Occipital lobe (tissue), 3 donors: ENCODE measurements at places on chromosomes 7 and 10.

- DNase-seq, result no peak
These were observed 54.7 kb upstream of the SYPL1 start for GRCh38 chr7:106166651-106167342.

DNA sequence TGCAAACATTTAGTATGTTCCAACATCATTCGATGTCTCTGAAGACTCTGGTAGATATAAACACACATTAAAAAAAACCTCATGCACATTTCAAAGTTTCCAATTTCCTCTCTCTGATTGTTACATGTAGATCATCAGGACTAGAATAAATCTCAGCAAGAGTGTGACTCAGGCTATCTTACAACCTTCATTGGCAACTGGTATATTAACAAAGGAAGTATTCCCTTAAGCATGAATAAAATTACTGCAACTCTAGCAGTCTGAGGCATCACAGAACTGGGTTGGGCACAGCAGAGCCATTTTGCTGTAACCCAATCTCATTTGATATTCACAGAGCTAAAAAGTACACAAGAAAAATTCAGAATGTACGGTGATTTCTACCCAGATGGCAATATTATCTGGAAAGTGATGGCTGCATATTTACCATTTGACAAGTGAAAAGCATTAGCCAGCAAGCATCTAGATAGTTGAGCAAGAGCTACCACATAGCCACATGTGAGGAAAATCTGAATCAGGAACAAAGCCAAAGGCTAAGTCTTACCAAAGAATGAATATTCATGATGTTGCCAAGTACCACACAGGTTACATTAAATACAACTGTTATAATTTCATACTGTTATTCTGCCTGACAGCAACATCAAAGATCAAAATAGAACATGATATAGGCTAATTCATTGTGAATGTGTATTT lies 232.2 kb downstream of the CRPPA start:
- DNase-seq, result no peak

GRCh38 chr10:78808286-78808685 lies 260.5 kb upstream of the ZMIZ1 start:
- no peak for DNase-seq

GRCh38 chr10:126654579-126654978 lies 15.9 kb downstream of the C10orf90 start:
- no peak for DNase-seq

- DNase-seq, result no peak
These were observed 6.5 kb downstream of the ARPC1B start for GRCh38 chr7:99380823-99381663.

DNA sequence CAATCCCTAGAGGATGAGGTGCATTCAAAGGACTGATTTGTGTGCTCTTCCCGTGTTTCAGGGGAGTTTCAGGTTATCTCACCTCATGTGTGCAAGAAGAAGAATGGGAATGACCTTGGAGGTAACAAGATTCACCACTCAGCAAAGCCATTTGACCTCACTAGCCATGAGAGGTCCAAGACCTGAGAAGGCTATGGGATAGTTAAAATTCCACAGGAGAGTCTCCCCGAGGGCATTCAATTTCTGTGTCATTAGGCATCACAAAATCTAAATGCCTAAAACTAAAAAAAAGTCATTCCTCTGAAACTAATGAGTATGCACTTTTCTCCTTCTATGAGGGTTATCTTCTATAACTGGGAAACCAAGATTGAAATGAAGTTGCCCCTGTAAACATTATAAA lies 433.4 kb downstream of the KCNMA1 start:
- no peak for DNase-seq

GRCh38 chr10:132948351-132948750 lies 6.0 kb upstream of the CFAP46 start:
- no peak for DNase-seq

GRCh38 chr7:11077816-11078215 lies 104.1 kb downstream of the PHF14 start:
- DNase-seq, result no peak

GRCh38 chr7:519484-520390 lies at the start of gene PDGFA:
TSS of gene PDGFA (minus strand) at chr7:519846. CDS start at chr7:519001, 845 bp downstream.
- peak; percentile 37 for DNase-seq

- DNase-seq, result no peak
These were observed 59.6 kb upstream of the TRIM24 start for GRCh38 chr7:138400400-138400886.

DNA sequence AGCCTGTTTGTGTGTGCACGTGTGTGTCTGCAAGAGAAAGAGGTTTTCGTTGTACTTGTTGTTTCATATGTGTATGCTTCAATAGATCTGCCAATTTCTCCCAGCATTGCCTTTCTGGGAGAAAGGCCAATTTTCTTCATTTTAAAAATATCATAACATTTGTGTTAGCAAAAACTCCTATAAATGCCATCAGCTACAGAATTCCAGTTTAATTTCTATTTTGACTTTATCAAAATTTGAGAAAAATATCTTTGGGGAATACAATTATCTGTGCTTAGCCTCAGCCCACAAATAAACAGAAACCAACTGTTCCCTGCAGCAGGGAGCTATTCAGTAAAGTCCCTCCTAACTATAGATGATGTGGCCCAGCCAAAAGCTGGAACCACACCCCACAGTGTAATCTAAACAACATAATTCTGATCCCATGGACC lies 68.3 kb upstream of the MGMT start:
- no peak for DNase-seq

DNA sequence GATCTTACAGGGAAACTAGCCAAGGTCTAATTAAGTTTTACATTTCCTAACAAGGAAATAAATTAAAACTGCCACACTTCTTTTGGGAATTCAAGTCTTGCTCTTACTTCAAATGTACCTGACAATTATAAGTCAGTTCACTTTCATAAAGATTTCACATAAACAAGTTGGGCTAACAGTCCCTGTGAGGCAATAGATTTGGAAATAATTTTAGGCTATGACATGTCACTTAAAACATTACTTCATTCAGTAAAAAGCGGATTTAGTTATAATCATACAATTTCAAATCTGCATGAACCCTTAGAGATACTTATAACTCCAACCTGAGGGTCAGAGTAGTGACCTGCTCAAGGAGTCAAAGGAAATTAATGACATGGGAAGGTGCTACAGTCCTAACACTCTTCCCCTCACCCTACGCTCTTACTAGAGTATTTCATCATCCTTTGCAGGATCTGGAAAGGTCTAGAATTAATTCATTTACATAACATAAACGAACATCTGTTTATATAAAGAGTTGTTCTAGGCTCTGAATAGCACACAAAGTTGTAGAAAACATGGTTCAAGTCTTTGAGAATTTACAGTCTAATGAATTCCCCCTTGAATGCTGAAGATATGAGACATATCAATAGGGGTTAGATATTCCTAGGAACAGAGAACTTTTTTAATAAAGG lies 32.3 kb upstream of the DNAJB12 start:
- DNase-seq, result no peak

DNA sequence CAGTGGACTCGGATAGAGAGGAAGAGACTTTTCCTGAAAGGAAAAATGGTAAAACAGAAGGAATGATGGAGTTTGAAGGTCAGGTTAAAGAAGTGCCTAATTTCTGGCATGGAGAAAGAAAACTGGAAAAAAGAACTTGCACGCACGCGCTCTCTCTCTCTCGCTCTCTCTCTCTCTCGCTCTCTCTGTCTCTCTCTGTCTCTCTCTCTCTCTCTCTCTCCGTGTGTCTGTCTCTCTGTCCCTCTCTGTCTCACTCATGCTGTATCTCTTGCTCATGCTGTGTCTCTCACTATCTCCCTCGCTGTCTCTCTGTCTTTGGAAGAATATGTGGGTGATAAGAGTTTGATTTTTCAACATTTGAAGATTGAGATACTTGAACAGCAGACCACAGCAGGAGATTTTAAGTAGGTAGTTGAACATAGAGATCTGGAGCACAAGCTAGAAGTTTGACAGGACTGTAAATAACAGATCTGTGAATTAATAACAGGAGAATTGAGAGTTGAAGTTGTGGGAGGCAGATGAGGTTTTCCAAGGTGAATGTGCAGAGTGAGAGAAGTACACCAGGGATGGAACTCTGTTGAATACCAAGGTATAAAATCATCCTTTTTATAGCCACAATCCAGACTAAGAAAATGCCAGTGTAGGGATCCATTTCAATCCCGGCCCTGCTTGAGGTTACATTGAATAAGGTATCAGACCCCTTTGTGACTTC lies 33.1 kb downstream of the ADD3 start:
- no peak for DNase-seq

DNA sequence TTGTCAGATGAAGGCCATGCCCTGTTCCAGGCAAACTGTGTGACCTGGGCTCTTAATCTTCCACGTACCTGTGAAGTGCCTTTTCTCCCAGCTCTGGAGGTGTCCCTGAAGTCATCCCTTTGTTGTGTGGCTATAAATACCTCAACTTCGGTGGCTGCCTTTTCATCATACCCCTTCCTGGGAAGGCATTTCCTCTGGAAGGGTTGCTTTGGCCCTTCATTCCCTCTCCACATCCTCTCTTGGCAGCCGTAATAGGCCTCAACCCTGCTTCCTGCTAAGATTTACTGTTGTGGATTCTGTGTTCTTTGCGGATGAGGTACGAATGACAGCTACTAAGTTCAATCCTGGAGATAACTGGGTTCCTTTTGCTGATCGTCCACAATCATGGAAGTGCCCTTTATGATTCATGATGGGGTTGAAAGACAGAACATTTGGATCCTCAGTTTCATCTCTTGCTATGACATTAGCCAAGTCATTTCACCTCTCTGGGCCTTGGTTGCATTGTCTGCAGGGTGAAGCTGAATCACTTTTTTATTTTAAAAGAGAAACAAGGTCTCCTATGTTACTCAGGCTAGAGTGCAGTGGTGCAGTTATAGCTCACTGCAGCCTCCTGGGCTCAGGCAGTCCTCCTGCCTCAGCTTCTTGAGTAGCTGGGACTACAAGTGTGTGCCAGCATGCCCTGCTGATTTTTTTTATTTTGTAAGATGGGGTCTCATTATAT lies 23.6 kb downstream of the FKBP6 start:
- DNase-seq, result no peak

DNA sequence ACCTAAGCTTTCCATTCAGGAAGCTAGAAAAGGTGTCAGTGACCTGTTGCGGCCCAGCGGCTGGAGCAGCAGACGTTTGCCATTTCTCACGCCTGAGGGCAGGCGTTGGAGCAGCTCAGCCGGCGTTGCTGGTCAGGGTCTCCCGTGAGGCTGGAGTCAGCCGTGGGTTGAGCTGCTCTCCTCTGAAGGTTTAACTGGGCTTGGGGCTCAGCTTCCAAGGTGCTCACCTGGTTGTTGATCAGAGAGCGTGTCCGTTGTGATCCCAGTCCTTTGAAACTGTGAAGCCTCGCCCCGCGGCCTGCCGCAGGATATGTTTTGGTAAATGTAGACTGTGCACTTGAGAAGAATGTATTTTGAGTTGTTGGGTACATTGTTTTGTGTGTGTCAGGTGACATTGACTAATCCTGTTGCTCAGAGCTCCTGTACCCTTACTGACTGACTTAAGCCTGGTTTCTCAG lies 20.6 kb upstream of the PWWP2B start:
- no peak for DNase-seq

DNA sequence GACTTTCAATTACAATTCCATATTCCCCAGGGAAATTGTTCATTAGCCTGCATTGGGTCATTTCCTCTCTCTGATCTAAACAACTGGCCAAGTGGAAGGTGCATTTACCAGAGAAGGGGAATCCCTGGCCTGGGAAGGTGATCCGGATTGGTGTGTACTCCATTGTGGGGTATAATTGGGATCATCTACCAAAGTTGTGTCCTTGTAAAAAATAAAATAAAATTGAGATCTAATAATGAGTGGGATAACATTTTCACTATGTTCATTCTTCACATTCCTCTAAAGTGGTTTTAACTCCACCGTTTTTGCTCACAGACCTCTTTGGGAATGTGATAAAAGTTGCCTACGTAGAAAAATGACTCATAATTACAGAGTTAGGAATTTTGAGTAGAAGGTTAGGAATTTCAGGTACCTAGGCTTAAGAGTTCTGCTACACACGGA lies 22.8 kb downstream of the ARL5B start:
- DNase-seq, result no peak

DNA sequence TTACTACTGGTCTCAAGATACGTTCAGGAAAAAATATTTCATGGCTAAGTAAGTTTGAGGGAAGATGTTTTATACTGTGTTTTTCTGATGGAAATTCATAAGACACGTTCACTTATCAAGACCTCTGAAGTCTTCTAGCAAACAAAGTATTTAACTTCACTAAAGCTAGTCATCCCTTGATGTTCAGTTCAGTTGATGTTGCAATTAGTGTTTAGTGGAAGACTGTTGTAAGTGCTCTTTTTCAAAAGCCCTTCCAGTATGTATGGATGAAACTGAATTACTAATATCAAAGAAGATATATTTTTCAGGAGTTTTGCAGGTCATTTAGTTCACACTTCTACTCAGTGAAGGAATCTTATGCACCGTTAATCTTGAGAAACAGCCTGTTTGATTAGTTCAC lies 25.1 kb downstream of the CUL1 start:
- DNase-seq, result no peak

GRCh38 chr7:12031186-12031585 lies 179.9 kb upstream of the TMEM106B start:
- no peak for DNase-seq

- peak; percentile 15 for DNase-seq
These were observed 10.2 kb upstream of the CH25H start for GRCh38 chr10:89217057-89217990.

DNA sequence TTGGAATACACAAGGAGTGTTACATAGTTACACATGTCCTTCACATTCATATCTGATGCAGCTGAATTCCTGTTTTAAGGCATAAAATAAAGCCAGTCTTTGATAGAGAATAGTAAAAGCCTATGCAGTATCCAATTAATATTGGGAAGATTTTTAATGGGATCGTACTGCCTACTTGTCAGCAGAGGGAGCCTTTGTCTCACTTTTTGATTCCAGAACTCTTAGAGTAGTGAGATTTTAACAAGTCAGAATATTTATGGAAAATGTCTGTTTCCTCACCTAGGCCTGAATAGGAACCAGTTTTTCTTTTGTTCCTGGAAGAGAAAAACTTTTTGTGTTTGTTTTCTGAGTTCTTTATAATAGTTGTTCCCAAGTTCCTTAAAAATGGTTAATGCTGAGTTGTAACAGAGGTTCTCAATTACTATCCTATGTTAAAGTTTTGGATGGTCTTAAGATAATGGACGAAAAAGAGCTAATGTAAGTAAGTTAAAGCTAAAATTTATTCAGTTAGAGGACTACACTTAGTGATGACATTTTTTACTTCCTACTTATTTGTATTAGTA lies 114.0 kb downstream of the BBS9 start:
- DNase-seq, result no peak

DNA sequence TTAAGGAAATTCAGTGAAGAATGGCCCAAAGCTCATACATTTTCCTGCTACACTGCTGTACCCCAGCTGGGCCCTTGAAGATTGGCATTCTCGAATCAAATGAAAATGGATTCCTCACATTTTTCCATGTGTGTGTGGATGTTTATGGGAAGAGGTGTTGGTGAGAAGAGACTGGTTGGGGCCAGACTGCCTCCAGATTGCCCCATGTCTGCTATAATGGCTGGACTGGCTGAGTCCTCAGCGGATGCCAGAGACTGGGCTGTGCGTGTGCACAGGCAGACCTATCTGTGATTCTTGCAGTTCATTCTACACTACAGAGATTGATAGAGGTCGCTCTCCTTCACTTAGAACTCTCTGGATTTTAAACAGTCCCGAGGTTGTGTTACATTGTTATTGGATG lies 183.6 kb upstream of the GDF10 start:
- DNase-seq, result no peak
